Heart right ventricle (tissue), 16 donors: ENCODE measurements at places on chromosomes 1 and 21. TPM values are rescaled to one million over a fixed set of nuclear protein-coding genes. Genes with fewer than 3 reads are reported as not detected.

DNA sequence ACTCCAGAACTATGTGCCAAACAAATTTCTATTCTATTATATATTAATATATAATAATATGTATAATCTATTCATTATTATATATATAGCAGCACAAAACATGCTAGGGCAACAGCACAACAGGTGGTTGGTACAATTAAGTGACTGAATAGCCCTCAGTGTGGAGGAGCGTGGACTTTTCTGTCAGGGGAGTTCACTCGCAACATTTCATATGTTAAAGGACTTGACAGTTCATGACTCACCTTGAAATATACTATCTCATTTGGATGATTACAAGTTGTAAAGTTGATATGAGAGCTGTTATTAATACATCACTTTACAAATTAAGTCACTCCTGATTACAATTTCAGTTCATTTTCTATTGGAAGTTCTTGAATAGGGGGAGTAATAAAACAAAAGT is 178.4 kb downstream of the LHX8 start:
- H3K4me3 ChIP-seq = no peak overlapping the region
- DNase-seq = no peak
- no peak overlapping the region for H3K27ac ChIP-seq
- H3K36me3 ChIP-seq = no peaks in the 10 kb centered on the region
- H3K27me3 ChIP-seq = no peaks in the 10 kb centered on the region

FCGR1A gene
- 17.8 TPM for total RNA-seq

SLAMF9 gene
- not detected for total RNA-seq

ATP1A4 gene
- total RNA-seq = 1.5 TPM

LDLRAD2 gene
- total RNA-seq = not detected

ALX3 gene
- not detected for total RNA-seq

- no peak overlapping the region for H3K27ac ChIP-seq
- no peaks in the 10 kb centered on the region for H3K27me3 ChIP-seq
- DNase-seq = no peak
These were observed 88.5 kb downstream of the GPR88 start for GRCh38 chr1:100626397-100626796.

GRCh38 chr1:196655494-196655893 is 3.7 kb downstream of the CFH start:
- H3K4me3 ChIP-seq = no peak overlapping the region
- no peak for DNase-seq
- no peaks in the 10 kb centered on the region for H3K36me3 ChIP-seq
- no peaks in the 10 kb centered on the region for H3K4me1 ChIP-seq
- no peak overlapping the region for H3K27ac ChIP-seq
- H3K27me3 ChIP-seq = no peaks in the 10 kb centered on the region

DNALI1 gene
- 5.0 TPM for total RNA-seq

GRCh38 chr1:3702528-3702927 is 49.7 kb upstream of the CCDC27 start:
- no peak for DNase-seq
- no peak overlapping the region for H3K27ac ChIP-seq
- H3K4me1 ChIP-seq = peaks cover 13% of the 10 kb centered on the region
- peaks cover 61% of the 10 kb centered on the region for H3K27me3 ChIP-seq
- no peaks in the 10 kb centered on the region for H3K36me3 ChIP-seq

ZBTB17 gene
- 25.0 TPM for total RNA-seq

CYP4A22 gene
- total RNA-seq = not detected

PTGFRN gene
- total RNA-seq = 211 TPM

DNA sequence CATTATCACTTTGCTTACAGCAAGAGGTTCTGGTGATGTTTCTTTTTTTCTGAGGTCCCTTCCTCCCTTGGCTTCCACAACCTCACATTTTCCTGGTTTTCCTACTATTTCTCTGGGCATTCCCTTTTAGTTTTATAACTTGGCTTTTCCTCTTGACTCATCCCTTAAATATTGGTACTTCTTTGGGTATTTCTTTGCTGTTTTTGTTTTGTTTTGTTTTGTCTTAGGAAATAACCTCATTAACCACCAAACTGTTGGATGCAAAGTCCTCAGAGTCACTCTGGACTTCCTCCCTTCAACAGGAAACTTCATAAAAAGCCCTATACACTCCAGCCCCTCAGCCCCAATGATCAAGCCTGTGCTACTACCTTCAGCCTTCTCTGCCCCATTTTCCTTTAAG is 211.1 kb downstream of the DUSP10 start:
- DNase-seq = no peak
- H3K36me3 ChIP-seq = no peaks in the 10 kb centered on the region
- H3K27me3 ChIP-seq = peaks cover 4% of the 10 kb centered on the region
- H3K4me1 ChIP-seq = no peaks in the 10 kb centered on the region
- H3K27ac ChIP-seq = no peak overlapping the region

DNA sequence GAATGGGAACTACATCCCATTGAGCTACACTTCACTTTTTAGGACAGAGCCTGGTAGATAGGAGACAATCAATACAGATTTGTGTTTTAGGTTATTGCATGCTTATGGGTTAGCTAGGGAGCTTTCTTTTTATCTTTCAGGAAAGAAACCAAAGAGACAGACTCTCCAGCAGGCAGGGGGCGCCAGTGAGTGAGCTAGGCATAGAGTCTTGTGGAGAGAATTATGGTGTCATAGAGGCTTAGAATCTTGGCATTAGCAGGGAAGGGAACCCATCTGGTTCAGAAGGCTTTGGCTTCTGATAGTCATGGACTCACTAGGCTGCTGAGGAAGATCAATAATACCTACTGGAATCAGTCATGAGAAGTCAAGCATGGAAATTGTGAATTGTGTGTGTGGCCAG is at the start of gene SMCP:
SMCP (plus strand) TSS at position 281 of the 400 bp plus-strand sequence. CDS start 6,101 bp downstream, outside the sequence.
- H3K4me1 ChIP-seq = no peaks in the 10 kb centered on the region
- H3K27ac ChIP-seq = no peak within 1 kb of the TSS
- no peak within 1 kb of the TSS for H3K4me3 ChIP-seq

OR2M3 gene
- total RNA-seq = not detected

SKI gene
- total RNA-seq = 29.4 TPM

ATP5PF gene
- total RNA-seq = 873 TPM

- no peak for DNase-seq
- no peaks in the 10 kb centered on the region for H3K27me3 ChIP-seq
- no peak overlapping the region for H3K27ac ChIP-seq
- no peak overlapping the region for H3K4me3 ChIP-seq
These were observed 14.8 kb downstream of the MGST3 start for GRCh38 chr1:165645654-165646366.

TSSK3 gene
- total RNA-seq = 0.77 TPM

DNA sequence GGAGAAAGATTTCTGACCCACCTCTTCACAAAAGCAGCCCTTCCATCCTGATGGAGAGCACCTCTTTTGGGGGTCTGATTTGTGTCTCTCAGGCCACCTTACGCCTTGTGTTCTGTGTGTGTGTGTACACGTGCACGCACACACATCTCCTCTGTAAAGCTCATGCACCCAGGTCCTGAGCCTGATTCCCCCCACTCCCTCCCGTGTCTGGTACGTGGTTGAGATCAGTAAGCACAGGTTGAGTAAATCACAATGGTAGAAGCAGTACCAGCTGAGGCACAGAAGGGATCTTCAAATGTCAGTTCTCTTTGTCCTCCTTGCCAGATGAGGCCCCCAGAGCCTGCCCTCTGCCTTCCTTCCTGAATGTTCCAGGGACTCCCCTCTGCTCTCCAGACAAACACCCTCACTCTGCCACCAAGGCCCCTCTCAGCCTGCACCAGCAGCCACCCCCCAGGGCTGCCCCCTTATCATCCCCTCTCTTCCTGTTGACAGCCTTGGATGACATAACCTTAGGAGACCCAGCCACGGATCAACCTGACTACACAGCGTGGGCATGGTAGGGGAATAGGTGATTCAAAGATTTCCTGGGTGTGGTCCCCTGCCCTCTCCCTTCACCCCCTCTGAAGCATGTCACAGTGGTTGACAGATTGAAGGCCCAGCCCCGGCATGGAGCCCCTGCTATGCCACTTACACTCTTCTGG is 112.8 kb downstream of the HIVEP3 start:
- no peaks in the 10 kb centered on the region for H3K27me3 ChIP-seq
- DNase-seq = no peak
- no peak overlapping the region for H3K4me3 ChIP-seq
- H3K36me3 ChIP-seq = no peaks in the 10 kb centered on the region
- no peak overlapping the region for H3K27ac ChIP-seq

DIPK1A gene
- 8.0 TPM for total RNA-seq

GRCh38 chr1:36653850-36654249 is 171.1 kb upstream of the CSF3R start:
- no peaks in the 10 kb centered on the region for H3K36me3 ChIP-seq
- no peaks in the 10 kb centered on the region for H3K4me1 ChIP-seq
- H3K27ac ChIP-seq = no peak overlapping the region
- peak; percentile 46 for DNase-seq
- no peak overlapping the region for H3K4me3 ChIP-seq
- H3K27me3 ChIP-seq = peaks cover 34% of the 10 kb centered on the region

LCE2C gene
- not detected for total RNA-seq

GRCh38 chr1:65176591-65176990 is 28.6 kb downstream of the AK4 start:
- no peak overlapping the region for H3K4me3 ChIP-seq
- no peaks in the 10 kb centered on the region for H3K36me3 ChIP-seq
- peaks cover 71% of the 10 kb centered on the region for H3K4me1 ChIP-seq
- H3K27me3 ChIP-seq = no peaks in the 10 kb centered on the region
- no peak for DNase-seq

DNA sequence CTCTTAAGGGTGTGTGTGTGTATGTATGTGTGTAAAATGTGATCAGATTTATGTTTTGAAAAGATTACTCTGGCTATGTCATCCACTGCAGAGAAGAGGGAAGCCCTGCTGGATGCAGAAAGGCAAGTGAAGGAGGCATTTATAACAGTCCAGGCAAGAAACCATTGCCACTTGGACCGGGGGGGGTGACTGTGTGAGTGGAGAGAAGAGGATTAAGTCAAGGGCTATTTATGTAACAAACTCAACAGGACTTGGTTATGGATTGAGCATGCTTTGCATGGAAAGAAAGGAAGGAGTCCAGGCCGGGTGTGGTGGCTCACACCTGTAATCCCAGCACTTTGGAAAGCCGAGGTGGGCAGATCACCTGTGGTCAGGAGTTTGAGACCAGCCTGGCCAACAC is 143.0 kb downstream of the URB2 start:
- no peak overlapping the region for H3K27ac ChIP-seq
- peaks cover 19% of the 10 kb centered on the region for H3K27me3 ChIP-seq
- no peak overlapping the region for H3K4me3 ChIP-seq
- H3K4me1 ChIP-seq = no peaks in the 10 kb centered on the region
- no peaks in the 10 kb centered on the region for H3K36me3 ChIP-seq

DNA sequence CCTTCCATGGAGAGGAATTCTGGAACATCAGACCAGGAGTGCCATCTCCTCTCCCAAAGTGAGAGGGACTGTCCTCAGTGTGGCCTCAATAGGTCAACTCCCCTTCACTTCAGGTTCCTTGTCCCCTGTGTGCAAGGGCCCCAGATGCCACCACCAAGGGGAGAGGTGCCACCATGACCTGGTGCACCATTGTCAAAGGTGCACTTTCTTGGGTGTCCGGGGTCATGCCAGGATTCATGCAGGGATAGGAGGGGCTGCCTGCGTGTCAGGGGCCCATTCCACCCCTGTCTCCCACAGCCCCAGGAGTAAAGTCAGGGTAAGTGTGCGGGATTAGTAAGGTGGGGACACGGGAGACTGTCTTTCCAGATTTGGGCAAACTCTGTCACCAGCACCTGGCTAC is 21.4 kb upstream of the EPHA2 start:
- no peak for DNase-seq
- no peaks in the 10 kb centered on the region for H3K36me3 ChIP-seq
- peaks cover 71% of the 10 kb centered on the region for H3K4me1 ChIP-seq
- no peaks in the 10 kb centered on the region for H3K27me3 ChIP-seq

LORICRIN gene
- not detected for total RNA-seq

DNA sequence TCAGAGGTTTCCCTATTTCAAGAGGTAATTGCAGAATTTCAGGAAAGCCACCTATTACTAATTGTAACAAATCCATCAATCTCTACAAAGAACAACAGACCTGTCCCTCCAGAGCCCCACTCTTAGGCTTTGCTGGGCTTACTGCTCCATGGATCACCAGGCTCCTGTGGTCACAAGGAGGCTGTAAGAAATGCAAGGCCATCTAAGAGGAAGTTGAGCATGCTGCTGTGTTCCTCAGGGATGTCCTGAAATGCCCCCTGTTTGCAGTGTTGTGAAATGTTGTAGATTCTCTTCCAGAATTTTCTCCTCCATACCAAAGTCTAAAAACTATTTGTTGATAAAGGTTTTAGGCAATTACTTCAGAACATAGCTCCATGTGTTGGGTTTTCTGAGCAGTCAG is 24.4 kb upstream of the DUSP23 start:
- DNase-seq = no peak
- H3K27me3 ChIP-seq = no peaks in the 10 kb centered on the region
- H3K36me3 ChIP-seq = no peaks in the 10 kb centered on the region

- H3K36me3 ChIP-seq = no peaks in the 10 kb centered on the region
- peaks cover 6% of the 10 kb centered on the region for H3K4me1 ChIP-seq
- peaks cover 66% of the 10 kb centered on the region for H3K27me3 ChIP-seq
- DNase-seq = no peak
These were observed at the start of gene PTGFR for GRCh38 chr1:78490861-78491450. Gene PTGFR (plus strand): TSS chr1:78490974. CDS start chr1:78492744, 1,770 bp downstream.

GRCh38 chr1:3924825-3925220 is 24.8 kb upstream of the C1orf174 start:
- DNase-seq = no peak
- H3K4me3 ChIP-seq = no peak overlapping the region
- H3K4me1 ChIP-seq = no peaks in the 10 kb centered on the region
- peaks cover 39% of the 10 kb centered on the region for H3K27me3 ChIP-seq
- no peak overlapping the region for H3K27ac ChIP-seq
